ENCODE measurements at places on chromosomes 1 and 21. TPM values are rescaled to one million over a fixed set of nuclear protein-coding genes. Genes with fewer than 3 reads are reported as not detected.

GRCh38 chr1:232789651-232790050, 15.6 kb upstream of the MAP10 start:
- no peak for DNase-seq

The ADAMTSL4 gene
- 28.8 TPM for total RNA-seq

- DNase-seq, result peak; percentile 35
Observed at GRCh38 chr1:168520052-168520751, 23.6 kb downstream of the XCL2 start.

GRCh38 chr1:219041141-219041540, 132.5 kb upstream of the LYPLAL1 start:
- peak; percentile 79 for DNase-seq

The NCMAP gene
- total RNA-seq, result not detected

The F5 gene
- total RNA-seq, result not detected

The CDA gene
- total RNA-seq, result not detected

Data from cardiac muscle cell (in vitro differentiated cells and primary cell).